ENCODE measurements at places on chromosomes 3 and 15.

- DNase-seq, result no peak
Observed at GRCh38 chr3:33962396-33962795, 164.0 kb downstream of the PDCD6IP start.

GRCh38 chr15:53982876-53983275 lies 4.6 kb downstream of the UNC13C start:
- DNase-seq, result no peak

GRCh38 chr3:94522488-94522887 lies 459.6 kb downstream of the NSUN3 start:
- DNase-seq, result no peak

- no peak for DNase-seq
Observed at GRCh38 chr3:128849911-128850455, 29.4 kb upstream of the ACAD9 start.

GRCh38 chr15:72182673-72183072 lies 14.9 kb downstream of the GRAMD2A start:
- no peak for DNase-seq

- no peak for DNase-seq
Observed at GRCh38 chr3:187811585-187812250, 66.5 kb upstream of the BCL6 start.

DNA sequence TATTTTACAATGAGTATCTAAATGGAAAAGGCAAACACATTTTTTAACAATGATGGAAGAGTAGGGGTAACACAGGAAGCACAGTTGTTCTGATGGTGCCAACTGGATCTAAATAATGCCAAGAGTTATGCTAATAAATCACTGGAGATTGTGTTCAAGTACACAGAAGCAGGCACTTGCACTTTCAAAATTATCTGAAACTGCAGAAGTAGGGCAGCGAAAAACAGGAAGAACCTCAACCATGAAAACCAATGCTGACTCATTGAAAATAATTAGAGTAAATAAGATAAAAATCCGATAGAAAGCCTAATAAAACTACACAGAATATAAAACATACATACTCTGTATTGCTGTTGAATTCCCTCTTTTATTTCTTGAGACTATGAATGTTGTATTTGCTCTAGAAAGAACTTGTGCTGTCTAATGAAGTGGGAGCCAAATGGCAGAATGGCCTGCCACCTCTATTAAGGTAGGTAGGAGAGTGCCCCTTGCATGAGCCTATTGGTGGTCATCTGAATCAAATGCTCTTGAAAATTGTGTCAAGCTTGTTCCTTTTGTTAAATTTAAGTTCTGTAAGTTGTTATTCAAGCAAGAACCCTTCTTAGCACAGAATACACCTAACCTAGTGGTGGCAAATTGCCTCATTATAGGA lies 93.7 kb downstream of the ABI3BP start:
- no peak for DNase-seq

- no peak for DNase-seq
Observed at GRCh38 chr15:71400294-71400693, 285.0 kb downstream of the THSD4 start.

GRCh38 chr3:188234132-188234531 lies 80.2 kb downstream of the LPP start:
- DNase-seq, result no peak

DNA sequence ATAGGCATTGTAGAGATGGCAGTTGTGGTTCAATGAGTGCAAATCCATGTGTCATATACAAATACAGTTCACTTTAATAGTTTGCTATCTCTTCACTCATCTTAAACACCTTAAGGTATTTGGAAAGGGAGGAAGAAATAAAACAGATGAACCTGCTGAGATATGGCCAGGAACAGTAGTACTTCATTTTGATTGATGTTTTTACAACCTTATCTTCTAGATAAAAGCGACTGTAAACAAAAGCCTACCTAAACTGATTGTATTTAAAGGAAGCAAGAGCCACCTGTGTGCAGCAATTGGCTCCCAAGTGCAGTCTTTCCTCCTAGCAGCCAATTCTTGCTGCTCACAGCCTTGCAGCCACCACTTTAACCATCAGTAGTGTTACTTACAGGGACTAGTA lies 217.7 kb downstream of the CDIN1 start:
- DNase-seq, result no peak

DNA sequence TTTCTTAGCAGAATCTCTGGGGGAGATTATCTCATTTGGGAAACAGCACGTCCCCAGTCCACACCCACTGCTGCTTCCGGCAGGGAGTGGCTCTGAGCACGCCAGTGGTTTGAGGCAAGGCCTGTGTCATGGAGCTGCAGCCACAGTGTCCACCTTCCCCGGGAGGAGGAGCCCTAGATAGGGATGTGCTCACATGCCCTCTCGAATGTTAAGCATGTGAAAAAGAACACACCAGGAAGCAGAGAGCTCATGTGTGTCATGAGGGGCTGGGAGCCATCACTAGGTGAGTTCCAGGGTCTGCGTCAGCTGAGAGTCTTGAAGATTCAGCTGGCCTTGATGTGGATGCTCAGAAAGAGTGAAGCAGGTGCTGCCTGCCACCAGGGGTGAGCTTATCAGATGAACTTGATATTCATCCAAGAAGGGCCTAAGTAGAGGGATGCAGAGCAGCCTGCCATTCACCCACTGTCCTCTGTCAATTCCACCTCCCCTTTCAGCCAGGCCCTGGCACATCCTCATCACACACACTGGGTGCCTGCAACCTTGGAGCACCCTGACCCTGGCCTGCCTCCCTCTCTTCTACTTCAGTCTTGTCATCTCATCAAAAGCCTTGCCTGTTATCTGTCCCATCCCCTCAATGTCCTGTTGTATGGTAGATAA lies 16.3 kb downstream of the ITGA11 start:
- DNase-seq, result no peak

- DNase-seq, result no peak
Observed at GRCh38 chr3:183968666-183969245, 48.9 kb downstream of the ABCC5 start.

DNA sequence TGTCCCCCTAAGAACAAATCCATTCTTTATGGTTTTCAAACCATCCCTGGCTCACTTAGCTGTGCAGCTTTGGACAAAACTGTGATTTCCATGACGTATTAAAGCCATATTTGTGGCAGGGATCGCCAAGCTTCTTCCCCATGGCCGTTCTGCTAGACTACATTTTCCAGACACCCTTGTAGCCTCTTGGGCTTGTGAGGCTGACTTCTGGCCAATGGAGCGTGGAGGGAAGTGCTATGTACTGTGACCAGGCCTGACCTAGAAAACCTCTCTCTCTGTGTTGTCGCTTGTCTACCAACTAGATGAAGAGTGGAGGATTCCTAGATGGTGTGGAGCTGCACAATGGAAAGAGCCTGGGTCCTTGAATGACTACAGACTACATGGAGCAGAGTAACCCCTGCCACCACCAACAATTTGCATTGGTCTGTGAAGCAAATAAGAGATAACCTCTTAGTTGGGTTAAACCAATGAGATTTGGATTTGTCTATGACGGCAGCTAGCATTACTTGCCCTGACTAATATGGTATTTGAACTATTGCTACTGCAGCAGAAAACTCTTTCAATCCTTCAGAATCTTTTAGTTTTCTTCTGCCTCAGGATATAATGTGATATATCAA lies 22.1 kb upstream of the MGLL start:
- no peak for DNase-seq

- DNase-seq, result no peak
Observed at GRCh38 chr3:196237203-196237602, 20.9 kb downstream of the SLC51A start.

DNA sequence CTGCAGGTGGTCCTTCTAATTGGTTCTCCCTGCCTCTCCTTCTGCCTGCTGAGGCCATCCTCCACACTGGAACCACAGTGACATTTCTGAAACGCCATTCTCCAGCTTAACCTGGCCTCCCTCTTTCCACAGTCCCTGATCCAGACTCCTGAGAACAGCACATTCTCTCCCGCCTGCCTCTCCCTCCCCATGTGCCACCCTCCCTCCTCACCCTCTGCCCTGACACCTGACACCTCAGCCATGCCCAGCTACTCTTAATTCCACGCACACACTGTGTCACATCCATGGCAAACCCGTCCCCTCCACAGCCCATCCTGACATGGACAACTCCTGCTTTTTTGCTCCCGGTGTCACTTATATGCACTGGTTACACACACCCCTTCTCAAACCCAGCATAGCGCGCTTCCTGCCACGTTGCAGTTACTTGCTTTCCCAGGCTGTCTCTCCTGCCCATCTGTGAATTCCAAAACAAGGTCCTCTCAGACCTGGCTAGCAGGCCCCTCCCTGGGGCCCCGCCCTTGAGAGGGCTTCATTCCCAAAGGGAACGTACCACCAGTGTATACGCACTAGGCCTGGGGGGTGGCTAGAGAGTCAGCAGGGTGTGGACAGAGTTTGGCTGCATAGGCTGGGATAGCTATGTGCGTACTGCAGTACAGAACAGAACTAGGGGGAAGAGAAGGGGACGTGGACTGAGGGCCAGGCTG lies 92.7 kb upstream of the BLM start:
- no peak for DNase-seq

- no peak for DNase-seq
Observed at GRCh38 chr3:39158148-39158715, 4.8 kb upstream of the CSRNP1 start.

- no peak for DNase-seq
Observed at GRCh38 chr3:16064642-16065414, 109.7 kb upstream of the GALNT15 start.

DNA sequence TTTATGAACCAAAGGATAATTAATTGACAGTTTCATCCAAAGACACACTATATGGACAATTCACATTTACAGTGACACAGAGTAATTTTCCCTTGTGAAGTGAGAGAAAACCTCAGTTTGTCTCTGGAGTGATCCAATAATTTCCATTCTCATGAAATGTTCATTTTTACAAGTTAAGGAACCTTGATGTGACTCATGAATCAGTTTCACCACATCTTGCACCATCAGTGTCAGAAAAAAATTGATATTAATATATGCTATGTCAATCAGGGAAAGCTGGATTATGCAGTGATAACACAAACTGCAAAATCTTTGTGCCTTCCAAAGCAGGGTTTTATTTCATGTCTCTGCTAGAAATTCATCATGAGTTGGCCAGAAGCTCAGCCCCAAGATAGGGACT lies 348.1 kb downstream of the ARPP21 start:
- DNase-seq, result no peak

DNA sequence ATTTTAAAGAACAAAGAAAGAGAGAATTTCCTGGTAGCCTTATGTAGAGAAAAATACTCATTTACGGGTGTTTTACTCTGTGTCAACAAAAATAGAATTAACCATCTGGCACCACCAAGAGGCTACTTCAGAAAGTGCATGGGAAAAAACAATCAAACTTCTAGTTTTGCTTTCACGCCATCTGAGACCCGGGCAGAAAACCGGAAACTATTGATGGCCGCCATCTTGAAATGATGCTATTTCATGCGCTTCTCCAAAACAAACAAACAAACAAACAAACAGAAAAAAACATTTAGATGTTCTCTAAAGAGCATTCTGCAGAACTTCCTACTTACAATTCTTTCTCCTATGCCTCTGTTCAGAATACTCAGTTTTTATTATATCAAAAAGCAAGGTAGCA lies 49.4 kb upstream of the SYNPR start:
- peak; percentile 35 for DNase-seq

DNA sequence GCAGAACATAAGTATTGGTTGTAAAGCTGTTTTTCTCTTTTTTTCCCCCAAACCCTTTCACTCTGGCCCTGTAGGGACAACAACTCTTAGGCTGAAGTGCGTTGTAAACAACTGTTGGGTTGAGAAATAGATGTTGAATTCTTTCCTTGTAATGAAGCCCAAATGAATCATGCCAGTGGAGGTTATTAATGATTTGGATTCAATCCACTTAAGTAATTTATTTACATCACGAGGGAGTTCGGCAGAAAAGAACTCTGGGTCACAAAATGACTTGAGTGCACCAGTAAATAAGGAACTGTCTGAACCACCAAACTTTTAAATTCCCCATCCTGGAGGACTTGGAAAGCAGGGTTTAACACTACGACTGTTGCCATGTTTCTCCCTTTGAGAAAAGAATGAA lies 218.9 kb downstream of the PDZRN3 start:
- no peak for DNase-seq

DNA sequence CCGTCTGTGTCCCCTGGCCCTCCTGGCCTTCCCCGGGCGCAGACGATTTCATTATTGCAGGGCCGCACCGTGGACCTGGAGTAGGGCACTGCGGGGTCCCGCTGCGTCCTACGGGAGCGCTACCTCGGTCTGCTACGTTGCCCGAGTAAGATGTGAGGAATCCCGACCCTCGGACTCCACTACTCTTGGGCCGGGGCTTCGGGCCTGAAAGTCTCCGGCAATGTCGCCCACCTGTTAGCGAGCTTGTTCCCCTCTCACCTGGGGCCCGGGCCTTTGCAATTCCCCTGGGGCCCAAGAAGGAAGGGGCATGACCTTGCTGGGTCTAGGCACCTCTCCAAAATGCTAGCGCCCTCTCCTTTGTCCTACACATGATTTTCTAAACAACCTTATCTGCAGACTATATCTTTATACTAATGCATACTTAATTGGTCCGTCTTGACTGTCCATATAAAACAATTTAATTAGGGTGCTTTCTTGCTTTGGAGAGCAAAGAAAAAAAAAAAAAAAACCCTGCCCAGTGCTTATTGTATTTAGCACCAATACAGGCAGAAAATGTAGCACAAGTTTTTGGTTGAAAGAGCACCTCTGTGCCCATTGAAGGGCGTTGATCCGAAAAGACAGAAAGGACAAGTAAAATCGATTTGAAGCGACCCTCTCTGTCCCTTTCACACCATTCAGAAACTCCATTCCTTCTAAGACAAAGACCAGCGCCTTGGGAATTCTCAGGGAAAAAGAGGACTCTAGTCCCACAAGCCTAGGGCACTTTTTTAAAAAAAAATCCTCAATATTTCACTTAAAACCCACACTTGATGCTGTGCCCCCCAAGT lies 7.0 kb upstream of the NR2F2 start:
- no peak for DNase-seq

- no peak for DNase-seq
Observed at GRCh38 chr3:146679191-146679590, 74.0 kb upstream of the PLSCR5 start.

DNA sequence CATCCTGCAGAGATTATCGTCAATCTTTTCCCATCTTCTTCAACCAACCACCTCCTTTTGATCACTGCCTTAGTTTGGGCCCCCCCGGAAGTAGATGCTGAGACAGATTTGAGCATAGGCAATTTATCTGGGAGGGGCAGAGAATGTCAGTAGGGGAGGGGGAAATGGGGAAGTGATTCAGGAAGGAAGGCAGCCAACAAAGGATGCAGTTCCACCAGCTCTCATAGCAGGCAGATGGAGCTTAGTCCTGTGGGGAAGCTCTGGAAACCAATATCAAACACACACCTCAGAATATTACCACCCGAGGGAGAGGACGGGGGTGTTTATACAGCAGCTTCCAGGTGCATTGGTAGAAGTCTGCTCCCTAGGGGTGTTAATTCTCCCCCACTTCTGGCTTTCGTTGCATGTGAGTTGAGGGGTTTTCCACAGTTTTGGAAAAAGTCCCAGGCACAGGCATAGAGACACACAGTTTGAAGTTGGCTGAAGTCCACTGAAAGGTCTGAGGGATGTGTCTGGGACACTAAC lies 91.5 kb upstream of the TNFAIP8L3 start:
- DNase-seq, result no peak

GRCh38 chr3:194346035-194346434 lies 5.1 kb downstream of the CPN2 start:
- no peak for DNase-seq
